ENCODE measurements at places on chromosomes 6 and 20.

DNA sequence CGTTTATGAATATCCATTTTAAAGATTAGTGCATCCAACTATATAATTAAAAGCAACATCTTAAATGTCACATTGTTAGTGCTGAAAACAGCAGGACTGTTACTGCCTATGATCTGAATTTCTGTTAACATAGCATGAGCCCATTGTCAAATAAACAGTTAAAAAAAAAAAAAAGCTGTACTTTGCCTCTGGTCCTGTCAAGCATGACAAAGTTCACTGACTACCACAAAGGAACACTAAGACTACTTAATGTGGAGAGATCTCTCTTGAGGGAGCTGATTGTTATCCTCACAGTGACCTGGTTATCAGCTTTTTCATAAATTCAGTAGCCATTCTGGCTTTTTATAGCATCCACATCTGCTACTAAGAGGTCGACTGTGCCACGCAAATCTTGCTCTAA lies 228.1 kb downstream of the TMEM200A start:
- DNase-seq: no peak

DNA sequence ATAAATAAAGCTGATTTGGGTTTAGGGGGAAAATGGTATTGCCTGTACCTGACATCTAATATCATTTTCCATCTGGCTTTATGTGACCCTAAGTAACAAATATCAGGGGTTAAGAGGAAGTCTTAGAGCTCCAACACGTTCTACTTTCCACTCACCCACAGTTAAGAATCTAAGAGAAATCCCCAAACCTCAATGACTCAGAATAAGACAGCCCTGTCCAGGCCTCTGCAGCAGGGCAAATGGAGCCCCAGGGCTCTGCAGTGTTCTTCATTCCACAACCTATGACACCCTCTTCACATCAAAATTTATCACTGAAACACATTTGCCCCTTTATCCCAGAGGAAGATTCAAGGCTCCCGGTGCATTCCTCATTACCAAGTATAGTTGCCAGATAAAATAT lies 20.3 kb upstream of the TENT5A start:
- no peak for DNase-seq

DNA sequence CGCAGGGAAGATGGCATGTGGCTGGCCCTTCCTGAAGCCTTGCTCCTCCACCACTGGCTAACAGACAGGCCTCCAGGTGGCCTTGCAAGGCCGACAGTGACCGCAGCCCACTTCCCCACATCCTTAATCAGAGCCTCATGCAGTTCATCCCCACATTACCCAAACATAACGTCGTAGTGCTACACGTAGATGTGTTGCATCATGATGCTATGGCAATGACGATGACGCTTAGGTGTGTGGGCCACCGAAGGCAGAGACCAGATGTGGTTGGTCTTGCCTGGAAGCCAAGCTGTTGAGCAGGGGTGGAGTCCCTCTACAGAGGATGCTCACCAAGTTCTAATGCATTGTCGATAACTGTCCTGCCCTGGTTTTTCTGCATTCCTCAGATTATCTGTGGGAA lies 5.6 kb downstream of the CD93 start:
- no peak for DNase-seq

- no peak for DNase-seq
These were observed 35.8 kb upstream of the NOP56 start for GRCh38 chr20:2616634-2617033.

GRCh38 chr20:15610787-15611186 lies 962.5 kb downstream of the KIF16B start:
- DNase-seq: no peak

GRCh38 chr20:49685809-49686208 lies 27.9 kb downstream of the B4GALT5 start:
- DNase-seq: no peak

DNA sequence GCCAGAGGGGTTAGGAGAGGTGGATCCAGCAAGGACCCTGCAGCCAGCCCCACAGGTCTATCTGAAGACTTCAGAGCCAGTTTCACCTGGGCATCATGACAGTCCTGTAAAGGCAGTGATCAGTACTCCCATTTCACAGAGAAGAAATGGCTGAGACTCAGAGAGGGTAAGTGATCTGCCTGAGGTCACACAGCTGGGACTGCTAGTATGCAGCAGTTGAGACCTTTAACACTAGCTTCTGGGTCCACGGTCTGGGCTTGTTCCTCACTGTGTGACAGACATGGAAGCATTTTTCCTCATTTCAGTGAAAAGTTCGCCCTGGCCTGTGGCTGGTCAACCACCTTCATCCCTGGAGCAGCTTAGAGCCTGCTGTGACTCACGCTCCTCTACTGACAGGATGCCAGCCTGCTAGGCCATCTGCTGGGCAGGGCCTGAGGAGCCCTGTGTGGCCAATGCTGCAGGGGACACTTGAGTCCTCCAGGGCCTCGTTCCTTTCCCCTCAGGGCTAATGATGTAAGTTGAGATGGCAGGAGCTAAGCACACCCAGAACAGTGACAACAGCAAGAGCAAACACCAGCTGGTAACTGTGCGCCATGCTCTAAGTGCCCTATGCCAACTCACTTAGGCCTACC lies 192.0 kb downstream of the LRFN2 start:
- DNase-seq: peak; percentile 5

DNA sequence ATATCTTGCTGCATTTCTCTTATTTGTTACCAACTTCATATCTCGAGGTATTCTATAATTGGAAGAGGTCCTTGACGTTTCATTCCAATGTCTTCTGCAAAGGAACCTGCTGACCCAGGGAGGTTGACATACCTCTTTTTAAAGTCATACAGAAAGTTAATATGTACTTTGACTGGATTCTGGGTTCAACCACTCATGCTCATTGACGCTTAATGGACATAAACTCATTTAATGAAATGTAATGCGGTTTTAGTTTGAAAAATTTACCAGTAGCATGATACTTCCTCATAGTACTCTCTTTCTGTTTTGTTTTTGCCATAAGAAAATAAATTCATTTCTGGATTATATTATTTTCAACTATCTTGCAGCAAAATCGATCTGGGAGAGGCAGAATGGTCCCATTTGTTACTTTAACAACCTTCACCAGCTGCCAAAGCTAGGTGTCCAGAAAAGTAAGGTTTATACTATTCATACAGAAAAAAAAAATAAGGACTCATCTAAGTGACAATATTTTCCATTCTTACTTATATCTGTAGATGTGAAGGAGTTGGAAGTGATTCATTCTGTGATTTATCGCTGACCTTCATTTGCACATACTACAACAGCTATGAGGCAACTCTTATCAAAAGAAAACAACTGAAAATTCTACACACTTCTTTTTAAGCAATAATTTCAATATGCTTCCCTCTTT lies 101.6 kb downstream of the ATXN1 start:
- DNase-seq: no peak

DNA sequence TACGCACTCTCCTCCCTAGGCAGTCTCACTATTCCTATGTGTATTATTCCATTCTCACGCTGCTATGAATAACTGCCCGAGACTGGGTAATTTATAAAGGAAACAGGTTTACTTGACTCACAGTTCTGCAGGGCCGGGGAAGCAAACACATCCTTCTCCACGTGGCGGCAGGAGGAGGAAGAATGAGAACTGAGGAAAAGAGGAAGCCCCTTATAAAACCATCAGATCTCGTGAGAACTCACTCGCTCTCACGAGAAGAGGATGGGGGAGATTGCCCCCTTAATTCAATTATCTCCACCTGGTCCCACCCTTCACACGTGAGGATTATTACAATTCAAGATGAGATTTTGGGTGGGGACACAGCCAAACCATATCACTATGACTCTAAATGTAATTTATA lies 61.9 kb downstream of the ECT2L start:
- no peak for DNase-seq

DNA sequence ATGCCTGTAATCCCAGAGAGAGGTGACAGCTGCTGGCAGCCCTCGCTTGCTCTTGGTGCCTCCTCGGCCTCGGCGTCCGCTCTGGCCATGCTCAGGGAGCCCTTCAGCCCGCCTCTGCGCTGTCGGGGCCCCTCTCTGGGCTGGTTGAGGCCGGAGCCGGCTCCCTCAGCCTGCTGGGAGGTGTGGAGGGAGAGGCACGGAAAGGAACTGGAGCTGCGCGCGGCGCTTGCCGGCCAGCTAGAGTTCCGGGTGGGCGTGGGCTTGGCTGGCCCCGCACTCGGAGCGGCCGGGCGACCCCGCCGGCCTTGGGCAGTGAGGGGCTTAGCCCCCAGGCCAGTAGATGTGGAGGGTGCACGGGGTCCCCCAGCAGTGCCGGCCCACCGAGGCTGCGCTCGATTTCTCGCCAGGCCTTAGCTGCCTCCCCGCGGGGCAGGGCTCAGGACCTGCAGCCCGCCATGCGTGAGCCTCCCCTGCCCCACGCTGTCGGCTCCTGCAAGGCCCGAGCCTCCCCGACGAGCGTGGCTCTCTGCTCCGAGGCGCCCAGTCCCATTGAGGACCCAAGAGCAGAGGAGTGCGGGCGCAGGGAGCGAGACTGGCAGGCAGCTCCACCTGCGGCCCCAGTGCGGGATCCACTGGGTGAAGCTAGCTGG lies 34.6 kb downstream of the C6orf52 start:
- no peak for DNase-seq

- peak; percentile 26 for DNase-seq
These were observed 65.7 kb upstream of the TOP1 start for GRCh38 chr20:40962733-40963504.

GRCh38 chr20:50565383-50565782 lies 55.2 kb downstream of the PTPN1 start:
- DNase-seq: no peak

DNA sequence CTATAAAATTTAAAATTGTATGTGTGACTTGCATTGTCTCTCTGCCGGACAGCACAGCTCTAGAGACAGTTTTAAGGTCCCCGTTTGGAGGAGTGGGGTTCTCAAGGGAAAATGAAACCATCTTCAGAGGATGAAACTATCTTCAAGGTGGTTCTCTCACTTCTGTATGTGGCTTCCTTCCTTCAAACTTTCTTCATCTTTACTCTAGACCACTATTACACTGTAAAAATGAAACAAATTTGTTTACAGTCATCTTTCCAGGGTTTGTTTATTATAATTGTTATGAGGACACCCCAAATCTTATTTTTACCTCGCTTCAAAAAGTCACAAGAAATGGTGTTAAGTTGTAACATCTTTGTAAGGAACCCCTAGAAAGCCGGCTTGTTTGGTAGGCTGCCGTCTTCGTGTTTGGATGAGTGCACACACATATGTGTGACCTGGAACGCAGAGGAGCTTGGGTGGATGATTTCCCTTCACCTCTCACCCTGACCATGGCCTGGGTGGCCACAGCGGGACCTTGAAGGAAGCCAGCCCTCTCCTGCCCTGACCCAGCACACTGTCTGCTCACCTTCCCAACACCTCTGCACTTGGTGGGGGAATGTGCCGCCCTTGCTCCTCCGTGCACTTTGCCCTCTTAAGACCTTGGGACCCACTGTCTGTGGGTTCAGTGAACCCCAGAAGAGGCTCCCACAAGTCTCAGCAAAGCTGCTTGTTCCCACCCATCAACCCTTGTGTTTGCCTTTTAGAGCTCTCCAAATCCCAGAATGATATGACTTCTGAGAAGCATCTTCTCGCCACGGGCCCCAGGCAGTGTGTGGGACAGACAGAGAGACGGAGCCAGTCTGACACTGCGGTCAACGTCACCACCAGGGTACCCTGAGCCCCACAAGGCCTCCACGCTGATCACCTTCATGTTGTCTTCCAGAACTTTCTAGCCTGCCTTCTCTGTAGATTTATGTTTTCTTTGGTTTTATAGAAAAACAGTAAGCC lies 67.8 kb downstream of the SYTL3 start:
- no peak for DNase-seq

DNA sequence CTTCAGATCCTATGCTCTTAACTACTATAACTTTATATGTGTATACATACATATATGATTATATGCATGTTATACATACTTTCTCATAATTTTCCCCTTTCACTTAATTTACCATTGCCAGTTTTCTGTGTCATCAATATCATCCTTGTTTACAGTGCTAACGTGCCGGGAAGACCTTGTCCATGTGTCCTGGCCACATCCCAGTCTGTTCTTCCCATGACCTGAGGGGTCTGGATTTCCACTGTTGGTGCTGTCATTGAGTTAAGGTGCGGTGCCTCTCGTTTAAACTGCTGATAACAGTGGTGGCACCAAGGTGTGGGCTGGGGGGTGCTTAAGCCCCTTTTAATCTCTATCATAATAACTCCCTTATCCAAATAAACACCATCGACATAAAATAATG lies 8.5 kb upstream of the SDCBP2 start:
- no peak for DNase-seq

- DNase-seq: no peak
These were observed 100.6 kb upstream of the AFDN start for GRCh38 chr6:167726043-167726621.

DNA sequence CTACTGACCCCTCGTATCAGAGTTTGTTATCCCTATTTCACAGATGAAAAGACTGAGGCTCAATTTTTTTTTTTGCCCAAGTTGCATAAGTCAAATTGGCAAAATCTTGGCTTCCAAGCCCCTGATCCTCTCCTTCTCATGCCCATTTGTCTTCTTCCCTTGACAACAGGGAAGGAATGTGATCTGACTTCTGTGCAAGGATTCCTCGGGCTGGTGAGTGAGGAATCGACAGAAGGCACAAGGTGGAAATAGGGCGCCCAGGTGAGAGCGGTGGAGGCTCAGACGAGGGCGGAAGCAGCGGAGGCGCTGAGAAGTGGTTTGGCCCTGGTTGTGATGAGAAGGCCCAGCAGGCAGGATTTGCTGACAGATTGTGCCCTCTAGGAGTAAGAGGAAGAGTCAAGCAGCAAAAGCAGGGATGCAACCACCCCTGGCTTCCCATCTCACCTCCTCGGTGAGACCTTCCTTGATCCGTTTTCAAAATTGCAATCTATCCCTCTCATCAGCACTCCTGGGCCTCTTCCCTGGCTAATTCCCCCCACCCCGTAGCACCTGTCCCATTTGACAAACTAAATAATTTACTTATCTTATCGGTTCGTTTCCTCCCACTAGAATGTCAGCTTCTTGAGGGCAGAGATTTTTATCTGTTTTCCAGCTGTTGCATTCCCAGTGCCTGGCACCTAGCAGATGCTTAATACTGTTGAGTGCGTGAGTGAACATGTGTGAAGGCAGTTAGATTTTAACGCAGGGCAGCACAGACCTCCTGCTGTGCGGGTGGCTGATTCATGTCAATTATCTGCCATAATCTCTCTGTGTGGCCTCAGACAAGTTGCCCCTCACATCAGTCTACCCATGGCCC lies 3.7 kb upstream of the SIRPA start:
- no peak for DNase-seq

DNA sequence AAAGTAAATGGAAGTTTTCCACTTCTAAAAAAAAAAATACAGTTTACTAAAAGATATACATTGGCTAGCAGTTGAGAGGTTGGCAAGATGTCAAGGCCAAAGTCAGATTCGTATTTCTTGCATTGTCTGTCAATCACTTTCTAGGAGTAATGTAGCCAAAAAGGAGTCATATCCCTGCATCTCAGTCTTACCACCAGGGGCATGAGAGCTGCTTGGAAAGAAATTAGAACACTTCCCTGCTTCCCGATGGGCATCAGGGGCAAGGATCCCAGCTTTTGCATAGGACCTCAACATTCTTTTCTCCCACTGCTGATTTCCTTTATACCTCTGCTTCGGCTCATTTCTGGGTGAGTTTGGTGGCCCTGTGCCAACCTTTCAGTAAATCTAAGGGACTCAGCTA lies 581.0 kb upstream of the MAP3K7 start:
- DNase-seq: no peak

All from NCI-H2107 (cell line).